H4 (cell line): ENCODE measurements at places on chromosomes 2 and 18. TPM values are rescaled to one million over a fixed set of nuclear protein-coding genes. Genes with fewer than 3 reads are reported as not detected.

The MYO3B gene
- total RNA-seq, result 0.10 TPM in 1 of 2 replicates, not detected in the other

The RPRM gene
- 0.29 TPM in 1 of 2 replicates, not detected in the other for total RNA-seq

The IL36A gene
- not detected in 2 replicates for total RNA-seq

The PLCL1 gene
- 0.19 and 0.31 TPM in 2 replicates for total RNA-seq

The RFX8 gene
- 0.41 TPM in 1 of 2 replicates, not detected in the other for total RNA-seq

The FAM161A gene
- 1.3 and 1.5 TPM in 2 replicates for total RNA-seq

The LRRTM1 gene
- not detected in 2 replicates for total RNA-seq

The KCNG2 gene
- total RNA-seq, result not detected in 2 replicates

The ERICH2 gene
- 0.68 and 1.1 TPM in 2 replicates for total RNA-seq

The CHRNG gene
- total RNA-seq, result not detected in 2 replicates

The C2orf80 gene
- not detected in 2 replicates for total RNA-seq

The CNTNAP5 gene
- total RNA-seq, result not detected in 2 replicates

The SLC66A3 gene
- 16.1 and 23.0 TPM in 2 replicates for total RNA-seq

The ITGB6 gene
- not detected in 2 replicates for total RNA-seq

The TUBA3E gene
- 0.10 TPM in 1 of 2 replicates, not detected in the other for total RNA-seq

The NFE2L2 gene
- total RNA-seq, result 116 and 128 TPM in 2 replicates

The CRYBA2 gene
- not detected in 2 replicates for total RNA-seq
